ENCODE measurements at places on chromosomes 12 and 14.

DNA sequence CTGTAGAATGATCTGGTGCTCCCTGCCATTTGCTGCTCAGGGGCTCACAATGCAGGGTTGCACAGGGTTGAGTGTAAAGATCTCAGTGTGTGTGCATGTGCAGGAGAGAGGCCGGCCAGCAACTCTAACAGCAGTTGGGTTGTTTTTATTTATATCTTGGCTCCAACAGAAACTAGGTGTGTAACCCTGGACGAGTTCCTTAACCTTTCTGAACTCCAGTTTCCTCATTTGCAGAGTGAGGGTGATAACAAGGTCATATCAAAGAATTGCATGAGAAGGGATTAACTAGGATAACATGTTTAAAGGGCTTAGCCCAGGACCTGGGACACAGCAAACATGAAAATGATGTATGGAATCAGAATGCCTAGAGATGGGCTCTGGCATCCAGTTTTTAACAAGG is 14.8 kb upstream of the JDP2 start:
- DNase-seq = no peak

- DNase-seq = no peak
Measured at GRCh38 chr14:21680072-21680471, 6.5 kb upstream of the OR4E1 start.

DNA sequence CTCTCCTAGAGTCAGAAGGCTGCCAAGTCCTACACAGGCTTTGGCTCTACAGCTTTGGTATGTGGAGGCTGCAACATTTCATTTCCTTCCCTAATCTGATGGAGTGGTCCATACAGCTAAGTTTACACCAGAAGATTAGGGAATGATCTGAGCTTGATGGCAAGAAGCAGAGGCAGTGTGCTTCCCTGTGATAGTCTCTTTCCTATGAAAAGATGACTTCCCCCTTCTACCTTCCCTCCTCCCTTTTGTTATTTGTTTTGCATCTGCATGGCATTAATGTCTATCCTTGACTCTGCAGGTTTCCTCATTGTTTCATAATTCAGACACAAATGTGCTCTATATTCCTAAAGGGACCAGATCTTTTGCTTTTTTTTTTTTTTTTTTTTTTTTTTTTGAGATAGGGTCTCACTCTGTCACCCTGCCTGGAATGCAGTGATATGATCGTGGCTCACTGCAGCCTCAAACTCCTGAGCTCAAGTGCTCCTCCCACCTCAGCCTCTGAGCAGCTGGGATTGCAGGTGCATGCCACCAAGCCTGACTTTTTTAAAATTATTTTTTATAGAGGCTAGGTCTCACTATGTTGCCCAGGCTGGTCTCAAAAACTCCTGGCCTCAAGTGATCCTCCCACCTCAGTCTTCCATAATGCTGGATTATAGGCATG is 76.3 kb downstream of the GRIP1 start:
- DNase-seq = no peak

- no peak for DNase-seq
Measured at GRCh38 chr12:28759333-28759732, 389.7 kb upstream of the FAR2 start.

- DNase-seq = no peak
Measured at GRCh38 chr14:73887694-73888459, 1.2 kb downstream of the ZNF410 start.

DNA sequence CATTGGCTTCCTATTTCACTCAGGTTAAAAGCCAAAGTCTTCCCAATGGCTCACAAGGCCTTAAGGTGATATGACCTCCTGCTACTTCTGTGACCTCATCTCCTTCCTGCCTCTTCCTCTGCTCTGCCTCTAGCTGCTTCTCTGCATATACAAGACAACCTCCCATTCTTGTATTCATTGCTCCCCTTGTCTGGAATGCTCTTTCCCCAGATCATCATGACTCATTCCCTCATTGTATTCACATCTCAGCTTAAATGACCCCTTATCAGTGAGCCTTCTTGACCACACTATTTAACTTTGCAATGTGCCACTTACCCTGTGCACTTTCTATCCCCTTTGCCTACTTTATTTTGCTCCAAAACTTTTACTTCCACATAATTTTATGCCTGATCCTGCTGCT is 90.2 kb downstream of the PPP1R12A start:
- no peak for DNase-seq

GRCh38 chr12:114649585-114649984 is 34.4 kb downstream of the TBX3 start:
- DNase-seq = no peak

DNA sequence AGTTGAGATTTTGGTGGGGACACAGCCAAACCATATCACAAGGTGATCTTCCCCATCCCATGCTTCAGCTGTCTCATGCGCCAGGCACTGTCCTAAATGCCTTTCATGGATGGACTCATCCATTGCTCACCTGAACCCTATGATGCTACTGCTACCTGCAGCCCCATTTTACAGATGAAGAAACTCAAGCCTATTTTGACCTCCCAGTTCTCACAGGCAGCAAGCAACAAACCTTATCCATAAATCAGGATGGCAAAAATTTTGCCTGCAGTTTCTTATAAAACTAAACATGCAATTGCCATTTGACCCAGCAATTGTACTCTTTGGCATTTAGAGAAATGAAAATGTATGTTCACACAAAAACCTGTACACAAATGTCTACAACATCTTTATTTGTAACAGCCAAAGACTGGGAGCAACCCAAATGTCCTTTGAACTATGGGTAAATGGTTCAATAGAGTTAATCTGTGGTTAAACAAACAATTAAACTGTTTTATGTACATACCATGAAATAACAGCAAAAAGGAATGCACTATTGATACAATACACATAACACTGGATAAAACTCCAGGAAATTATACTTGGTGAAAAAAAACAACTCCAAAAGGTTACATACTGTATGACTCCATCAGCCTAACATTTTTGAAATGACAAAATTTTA is 2.6 kb downstream of the NT5DC3 start:
- DNase-seq = no peak

DNA sequence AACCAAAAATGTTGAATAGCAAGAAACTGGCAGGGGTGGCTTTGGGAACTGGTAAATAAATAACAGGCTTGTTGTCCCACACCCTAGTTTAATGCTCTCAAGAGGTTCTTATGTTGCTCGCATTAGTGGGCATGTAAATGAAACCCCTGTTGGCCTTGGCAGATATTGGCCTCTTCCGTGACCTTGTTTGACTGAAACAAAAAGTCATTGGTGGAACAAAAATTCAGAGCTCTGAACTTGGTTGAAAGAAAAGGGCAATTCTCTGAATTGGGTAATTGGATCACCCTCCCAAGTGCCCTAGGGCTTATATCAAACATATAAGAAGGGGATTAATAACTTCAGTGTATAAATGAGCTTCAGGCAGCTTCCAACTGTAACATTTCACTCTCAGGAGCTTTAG is 426.2 kb downstream of the ZFP36L1 start:
- no peak for DNase-seq

- no peak for DNase-seq
Measured at GRCh38 chr12:47748899-47749298, 9.8 kb downstream of the RAPGEF3 start.

GRCh38 chr14:21347201-21347600 is 36.6 kb downstream of the SUPT16H start:
- no peak for DNase-seq

DNA sequence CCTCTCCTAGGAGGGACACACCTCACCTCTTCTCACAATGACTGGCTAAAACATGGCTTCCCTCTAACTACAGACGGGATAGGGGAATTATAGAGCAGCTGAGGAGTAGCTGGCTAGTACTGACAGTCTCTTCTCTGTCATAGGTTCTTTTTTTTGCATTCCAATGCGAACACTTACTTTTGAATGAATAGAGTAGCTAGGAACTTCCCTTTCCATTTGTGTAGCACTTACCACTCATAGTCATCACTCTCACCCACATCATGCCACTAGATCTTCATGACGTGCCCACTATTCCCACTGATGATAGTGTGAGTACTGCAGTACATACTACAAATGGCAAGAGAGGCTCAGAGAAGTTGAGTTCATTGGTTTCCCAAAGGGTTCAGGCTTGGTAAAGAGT is 143.9 kb upstream of the HIF1A start:
- no peak for DNase-seq

DNA sequence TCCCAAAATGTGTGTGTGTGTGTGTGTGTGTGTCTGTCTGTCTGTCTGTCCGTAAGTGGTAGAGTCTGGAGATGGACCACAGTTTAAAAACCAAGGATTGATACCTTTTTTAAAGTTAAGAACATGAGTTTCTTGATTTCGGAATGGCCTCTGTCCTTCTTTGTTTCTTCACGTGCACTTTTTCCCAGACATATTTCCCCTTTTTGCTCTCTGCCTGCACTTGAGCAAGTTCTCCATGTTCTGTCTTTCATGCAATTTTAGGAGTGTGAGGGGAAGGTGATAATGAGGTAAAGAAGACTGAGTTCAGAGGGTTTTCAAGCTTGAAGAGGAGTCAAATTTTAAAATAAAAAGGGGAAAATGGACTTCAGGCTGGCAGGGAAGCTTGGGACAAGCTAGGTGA is 12.7 kb downstream of the OLR1 start:
- DNase-seq = no peak

GRCh38 chr14:21999402-21999801 is 325.8 kb upstream of the OR4E1 start:
- no peak for DNase-seq

GRCh38 chr12:40312982-40313576 is 88.3 kb downstream of the LRRK2 start:
- no peak for DNase-seq

GRCh38 chr12:3367750-3368444 is 123.1 kb upstream of the PRMT8 start:
- no peak for DNase-seq

- DNase-seq = peak; percentile 28
Measured at GRCh38 chr12:120584343-120585149, 3.3 kb upstream of the POP5 start.

DNA sequence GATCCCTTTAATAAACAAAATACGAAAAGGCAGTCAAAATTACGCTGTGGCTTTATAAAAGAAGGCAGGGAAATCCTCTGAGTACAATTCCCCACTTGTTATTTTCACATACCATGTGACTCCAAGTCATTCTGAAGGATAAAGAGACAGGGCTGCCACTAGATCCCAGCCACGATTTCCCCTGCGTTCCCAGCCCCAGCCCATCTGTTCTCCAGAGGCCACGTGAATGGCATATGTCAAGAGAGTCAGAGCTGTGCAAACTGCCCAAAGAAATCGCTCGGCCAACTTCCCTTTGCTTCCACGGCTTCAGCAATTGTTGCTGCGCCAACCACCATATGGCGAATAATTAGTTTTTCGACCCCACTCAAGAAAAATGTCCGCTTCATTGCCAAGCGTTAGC is 161.3 kb downstream of the C12orf42 start:
- peak; percentile 1 for DNase-seq

- DNase-seq = no peak
Measured at GRCh38 chr12:131604859-131605258, 106.0 kb upstream of the SFSWAP start.

- DNase-seq = no peak
Measured at GRCh38 chr12:95802482-95803270, 12.1 kb upstream of the NTN4 start.

- no peak for DNase-seq
Measured at GRCh38 chr14:21120686-21121085, 19.8 kb downstream of the TMEM253 start.

DNA sequence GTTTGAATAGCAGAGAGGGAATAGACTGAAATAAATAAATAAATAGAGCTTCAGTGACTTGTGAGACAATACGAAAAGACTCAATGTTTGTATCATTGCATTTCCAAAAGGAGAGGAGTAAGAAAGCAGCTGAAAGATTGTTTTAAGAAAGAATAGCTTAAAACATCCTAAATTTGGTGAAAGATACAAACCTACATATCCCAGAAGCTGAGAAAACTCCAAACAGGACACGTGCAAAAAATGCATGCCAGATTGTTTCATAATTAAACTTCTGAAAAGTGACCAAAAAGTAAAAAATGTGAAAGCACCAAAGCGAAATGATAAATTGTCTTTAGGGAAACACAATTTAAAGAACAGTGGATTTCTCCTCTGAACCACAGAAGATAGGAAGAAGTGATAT is 711.0 kb downstream of the AACS start:
- DNase-seq = no peak

- DNase-seq = no peak
Measured at GRCh38 chr14:93870377-93870776, 56.8 kb upstream of the FAM181A start.

- no peak for DNase-seq
Measured at GRCh38 chr12:133234971-133235370, 706 bp downstream of the ANHX start.

DNA sequence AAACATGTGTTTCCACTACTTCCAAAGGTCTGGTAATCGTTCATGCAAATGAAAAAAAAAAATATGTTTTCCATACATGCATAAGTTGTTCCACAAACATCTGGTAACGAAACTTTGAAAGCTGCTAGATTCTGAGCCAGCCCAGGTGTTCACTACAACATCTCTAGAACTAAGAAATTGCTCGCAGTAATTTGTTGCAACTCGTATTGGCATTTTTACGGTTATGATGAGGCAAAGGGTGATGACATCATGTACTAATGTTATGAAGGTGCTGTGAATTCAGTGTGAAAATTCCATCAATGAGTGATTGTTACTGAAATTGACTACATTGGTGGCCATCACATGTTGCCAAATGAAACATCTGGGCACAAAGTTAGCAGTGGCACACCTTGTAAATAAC is 31.9 kb upstream of the CCDC91 start:
- no peak for DNase-seq

- no peak for DNase-seq
Measured at GRCh38 chr14:75283162-75283832, 4.7 kb downstream of the FOS start.

DNA sequence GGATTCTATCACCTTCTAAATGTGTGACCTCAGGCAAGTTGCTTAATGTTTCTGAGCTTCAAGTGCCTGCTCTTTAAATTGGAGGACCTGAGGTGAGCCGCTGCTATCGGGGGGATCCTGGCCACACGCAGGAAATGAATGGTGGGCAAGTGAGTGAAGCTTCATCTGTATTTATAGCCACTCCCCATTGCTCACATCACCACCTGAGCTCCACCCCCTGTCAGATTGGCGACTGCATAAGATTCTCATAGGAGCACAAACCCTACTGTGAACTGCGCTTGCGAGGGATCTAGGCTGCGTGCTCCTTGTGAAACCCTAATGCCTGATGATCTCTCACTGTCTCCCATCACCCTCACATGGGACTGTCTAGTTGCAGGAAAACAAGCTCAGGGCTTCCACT is 158.6 kb upstream of the CCND2 start:
- DNase-seq = no peak

DNA sequence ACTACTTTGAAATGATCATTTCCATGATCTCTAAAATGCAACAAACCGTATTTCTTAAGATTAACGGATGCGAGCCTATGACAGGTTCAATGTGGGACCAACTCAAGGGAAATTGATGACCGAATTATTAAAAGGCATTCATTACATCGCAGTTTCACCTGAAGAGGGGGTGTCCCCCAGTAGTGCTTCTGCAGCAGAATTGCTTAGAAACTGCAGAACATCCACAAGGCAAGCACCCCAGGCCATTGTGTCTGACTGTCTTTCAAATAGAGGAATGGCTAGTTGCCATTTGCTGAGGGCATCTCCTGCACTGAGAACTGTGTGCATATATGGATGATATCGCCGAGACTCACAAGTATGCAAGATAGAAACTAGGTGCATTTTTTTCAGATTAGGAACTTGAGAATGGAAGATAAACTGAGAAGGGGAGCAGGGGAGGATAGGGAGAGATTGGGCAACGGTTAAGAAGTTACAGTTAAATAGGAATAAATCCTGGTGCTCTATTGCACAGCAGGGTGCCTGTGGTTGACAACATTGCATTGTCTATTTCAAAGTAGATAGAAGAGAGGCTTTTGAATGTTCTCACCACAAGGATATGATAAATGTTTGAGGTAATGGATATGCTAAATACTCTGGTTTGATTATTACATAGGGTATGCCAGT is 234.3 kb upstream of the PLEKHG7 start:
- DNase-seq = no peak

All from C1 segment of cervical spinal cord (tissue), 14 donors.